ENCODE measurements at places on chromosomes 2 and 18.

DNA sequence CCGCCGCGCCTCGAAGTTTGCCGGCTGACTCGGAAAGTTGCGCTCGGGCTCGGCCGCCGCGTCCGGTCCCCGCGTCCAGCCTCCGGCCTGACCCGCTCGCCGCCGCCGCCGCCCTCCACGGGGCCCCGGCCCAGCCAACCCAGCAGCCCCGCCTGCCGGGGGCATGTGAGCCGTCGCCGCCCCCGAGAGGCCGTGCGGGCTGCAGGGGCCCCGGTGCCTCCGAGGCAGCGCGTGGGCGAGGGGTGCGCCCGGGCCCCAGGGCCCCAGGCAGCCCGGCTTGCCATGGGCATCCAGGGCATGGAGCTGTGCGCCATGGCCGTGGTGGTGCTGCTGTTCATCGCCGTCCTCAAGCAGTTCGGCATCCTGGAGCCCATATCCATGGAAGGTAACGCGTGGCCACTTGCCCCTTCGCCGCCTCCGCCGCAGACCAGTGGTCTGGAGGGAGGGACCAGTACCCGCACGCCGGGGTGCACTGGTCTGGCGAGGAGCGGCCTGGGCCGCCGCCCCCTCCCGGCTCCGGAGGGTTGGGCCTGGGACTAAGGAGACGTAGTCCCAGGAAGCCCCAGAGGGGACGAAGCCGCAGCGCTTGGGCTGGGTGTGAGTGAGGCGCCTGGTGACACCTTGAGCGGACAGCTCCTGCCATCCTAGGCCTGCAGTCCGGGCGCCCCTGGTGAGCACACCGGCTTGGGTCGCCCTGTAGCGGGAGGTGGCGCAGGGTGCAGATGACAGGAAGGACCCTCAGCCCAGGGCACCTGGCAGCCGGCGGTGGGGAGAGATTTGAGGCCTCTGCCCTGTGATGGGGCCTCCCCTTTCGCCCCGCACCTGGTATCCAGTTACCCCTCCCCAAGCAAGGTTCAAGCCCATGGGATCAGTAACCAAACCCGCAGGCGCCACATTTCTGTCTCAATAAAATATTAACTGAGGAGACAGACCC, 49.9 kb downstream of the KCNIP3 start:
- DNase-seq: no peak

- DNase-seq: no peak
These were observed 291.4 kb upstream of the NRP2 start for GRCh38 chr2:205390866-205391265.

DNA sequence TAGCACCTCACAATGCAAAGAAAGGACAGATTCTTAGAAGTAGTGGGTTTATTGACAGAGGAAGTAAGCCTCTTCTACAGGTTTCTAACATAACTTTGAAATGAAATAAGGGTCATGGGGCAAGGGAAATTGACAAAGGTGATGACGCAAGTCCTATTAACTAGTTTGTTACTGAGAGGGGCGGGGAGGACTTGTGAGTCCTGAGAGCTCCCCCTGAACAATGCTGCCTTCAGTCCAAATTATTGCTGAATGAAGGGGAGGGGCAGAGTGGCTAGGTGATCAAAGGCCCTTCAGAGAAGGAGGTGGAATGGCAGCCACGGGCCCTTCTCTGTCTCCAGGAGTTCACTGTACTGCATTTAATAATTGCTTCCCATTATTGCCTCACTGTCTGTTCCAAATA, 390.0 kb downstream of the MEIS1 start:
- DNase-seq: no peak

- no peak for DNase-seq
These were observed 2.7 kb downstream of the IKZF2 start for GRCh38 chr2:213148572-213149261.

GRCh38 chr2:95041060-95041823, 15.7 kb downstream of the MAL start:
- no peak for DNase-seq

GRCh38 chr2:26801796-26802195, 15.9 kb downstream of the CENPA start:
- no peak for DNase-seq

- DNase-seq: no peak
These were observed 915.4 kb downstream of the DCDC2C start for GRCh38 chr2:4618630-4619228.

GRCh38 chr2:74291218-74291544, 52.0 kb downstream of the SLC4A5 start:
- no peak for DNase-seq

Measured in activated CD8-positive, alpha-beta memory T cell treated with anti-CD3 and anti-CD28 coated beads for 4 hours (primary cell).